A549 (cell line): ENCODE measurements at places on chromosomes 7 and 10. TPM values are rescaled to one million over a fixed set of nuclear protein-coding genes. Genes with fewer than 3 reads are reported as not detected.

- no peak for DNase-seq
These were observed 260.9 kb downstream of the SLC25A13 start for GRCh38 chr7:96061009-96061408.

DNA sequence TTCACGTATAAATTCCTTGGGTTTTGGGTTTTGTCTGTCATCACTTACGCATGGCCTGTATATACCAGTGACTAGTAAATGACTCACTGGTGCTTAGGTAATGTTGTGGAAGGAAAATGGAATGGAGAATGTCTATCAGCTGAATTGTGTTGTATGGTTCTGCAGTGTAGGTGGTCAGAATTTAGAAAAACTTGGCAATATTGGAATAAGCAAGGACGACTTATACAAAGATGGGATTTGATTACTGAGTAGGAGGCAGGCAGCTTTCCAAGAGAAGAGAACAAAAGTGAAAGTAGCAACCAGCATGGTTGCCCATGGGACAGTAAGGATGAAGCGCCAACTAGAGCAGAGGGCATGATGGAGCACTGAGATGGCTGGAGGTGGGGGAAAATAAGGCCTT lies 168.6 kb upstream of the CSTF2T start:
- DNase-seq, result no peak

DNA sequence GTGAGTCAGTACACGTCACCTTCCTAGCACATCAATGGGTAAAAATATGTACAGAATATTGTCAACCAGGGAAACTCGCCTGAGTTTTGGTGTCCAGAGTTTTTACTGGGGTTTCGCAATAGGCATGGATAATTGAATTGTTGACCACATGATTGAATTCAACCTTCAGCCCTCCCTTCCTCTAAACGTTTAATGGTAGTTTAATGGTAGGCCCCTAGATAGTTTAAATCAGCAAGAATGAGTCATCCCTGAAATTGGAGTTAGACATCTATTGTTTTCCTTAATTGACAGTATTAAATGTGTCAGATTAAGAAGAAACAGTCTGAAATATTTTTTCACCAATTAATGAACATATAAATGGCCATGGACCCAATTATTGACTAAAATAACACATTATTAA lies 57.8 kb upstream of the CACNA2D1 start:
- DNase-seq, result no peak

DNA sequence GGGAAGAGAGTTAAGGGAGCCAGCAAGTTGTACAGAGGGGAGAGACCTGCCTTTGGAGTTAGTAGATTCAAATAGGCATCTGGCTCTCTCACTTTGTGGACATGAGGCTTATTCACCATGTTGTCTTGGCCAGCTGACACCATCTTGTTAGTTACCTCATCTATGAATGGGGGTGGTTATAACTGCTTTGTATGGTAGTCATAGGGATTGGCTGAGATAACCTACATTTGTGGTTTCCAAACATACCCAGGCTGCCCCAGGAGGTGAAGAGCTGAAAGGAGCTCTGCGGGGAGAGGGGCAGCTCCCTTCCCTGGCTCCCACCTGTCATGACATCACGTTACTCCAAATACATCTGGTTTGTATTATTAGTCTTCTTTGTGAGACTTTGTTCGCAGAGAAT lies 393.3 kb upstream of the AUTS2 start:
- no peak for DNase-seq

- no peak for DNase-seq
These were observed 818.8 kb downstream of the GATA3 start for GRCh38 chr10:8873310-8873709.

DNA sequence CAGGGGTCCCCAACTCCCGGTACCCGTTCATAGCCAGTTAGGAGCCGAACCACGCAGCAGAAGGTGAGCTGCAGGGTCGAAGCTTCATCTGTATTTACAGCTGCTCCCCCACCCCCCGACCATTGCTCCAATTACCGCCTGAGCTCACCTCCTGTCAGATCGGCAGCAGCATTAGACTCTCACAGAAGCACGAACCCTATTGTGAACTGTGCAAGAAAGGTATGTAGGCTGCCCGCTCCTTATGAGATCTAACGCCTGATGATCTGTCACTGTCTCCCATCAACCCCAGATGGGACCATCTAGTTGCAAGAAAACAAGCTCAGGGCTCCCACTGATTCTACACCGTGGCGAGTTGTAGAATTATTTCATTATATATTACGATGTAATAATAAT lies 14.6 kb upstream of the AZGP1 start:
- DNase-seq, result no peak

DNA sequence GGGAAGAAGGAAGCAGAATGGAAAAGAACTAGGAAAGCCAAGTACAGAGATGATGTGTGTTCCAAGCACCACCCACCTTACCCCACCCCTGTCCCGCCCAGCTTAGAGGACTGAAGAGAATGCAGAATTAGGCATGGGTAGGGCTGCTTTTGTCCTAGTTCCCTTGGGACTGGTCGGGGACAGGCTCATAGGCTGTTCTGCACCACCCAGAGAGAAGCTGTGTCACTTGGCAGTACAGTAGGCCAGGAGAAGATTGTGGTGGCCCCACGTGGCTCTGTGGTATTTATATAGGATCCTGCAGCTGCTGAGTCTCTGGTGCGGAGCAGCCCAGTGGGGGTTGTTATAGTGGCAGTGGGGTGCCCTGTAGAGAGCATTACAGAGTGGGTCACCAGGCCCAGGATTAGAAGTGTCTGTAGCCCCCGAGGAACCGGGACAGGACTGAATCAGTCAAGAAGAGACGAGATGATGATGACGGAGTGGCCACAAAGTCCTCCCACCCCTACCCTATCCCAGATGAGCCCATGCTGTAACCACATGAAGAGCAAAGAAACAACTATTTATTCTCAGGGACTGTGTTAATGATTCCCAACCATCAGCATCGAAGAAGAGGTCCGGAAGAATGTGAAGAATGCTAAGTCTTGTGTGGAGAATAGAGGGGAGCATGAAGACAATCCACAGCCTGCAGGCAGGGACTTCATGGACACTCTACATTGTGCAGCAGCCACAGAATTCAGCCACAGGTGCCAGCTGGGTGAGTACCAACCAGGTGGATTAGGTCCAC lies 88.9 kb downstream of the C1GALT1 start:
- DNase-seq, result no peak

Gene SEMA4G
- polyA plus RNA-seq, result 10.2 to 13.5 TPM (median 13.3 TPM) in 3 replicates

Gene MKI67
- polyA plus RNA-seq, result 31.1 to 42.2 TPM (median 33.8 TPM) in 3 replicates

Gene NUTM2E
- polyA plus RNA-seq, result 0.22 to 0.37 TPM (median 0.29 TPM) in 3 replicates

Gene POLL
- 13.0 to 13.3 TPM (median 13.3 TPM) in 3 replicates for polyA plus RNA-seq

Gene CLDN15
- polyA plus RNA-seq, result 11.2 to 14.4 TPM (median 12.9 TPM) in 3 replicates

Gene TRPV6
- polyA plus RNA-seq, result not detected in 3 replicates
